ENCODE measurements at places on chromosomes 11 and 22.

- no peak for DNase-seq
These were observed 23.8 kb upstream of the ALDH3B2 start for GRCh38 chr11:67698247-67698646.

DNA sequence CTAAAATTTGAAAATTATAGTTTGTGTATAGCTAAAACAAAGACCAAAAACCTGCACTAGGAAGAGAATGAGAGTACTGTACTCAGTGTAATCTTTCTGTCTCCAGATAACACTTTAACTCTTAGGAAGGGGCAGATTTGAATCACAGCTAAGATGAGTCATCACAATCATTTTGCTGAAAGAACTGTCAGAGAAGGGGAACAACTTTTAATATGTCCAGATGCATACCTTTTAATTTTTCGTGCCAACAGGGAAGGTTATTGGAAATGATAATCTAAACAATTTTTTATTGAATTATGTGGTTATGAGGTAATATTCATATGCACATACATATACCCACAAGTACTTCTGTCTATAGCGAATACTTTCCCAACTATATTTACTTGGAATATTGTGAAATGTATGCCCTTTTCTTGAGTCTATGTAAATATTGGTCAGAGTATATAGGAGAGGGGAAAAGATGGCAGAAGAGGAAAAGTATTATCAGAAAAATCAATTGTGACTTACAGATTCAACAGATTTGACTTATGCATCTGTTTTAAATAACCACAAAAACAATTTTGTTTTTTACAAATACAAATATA is 51.1 kb upstream of the MUC15 start:
- DNase-seq = no peak

DNA sequence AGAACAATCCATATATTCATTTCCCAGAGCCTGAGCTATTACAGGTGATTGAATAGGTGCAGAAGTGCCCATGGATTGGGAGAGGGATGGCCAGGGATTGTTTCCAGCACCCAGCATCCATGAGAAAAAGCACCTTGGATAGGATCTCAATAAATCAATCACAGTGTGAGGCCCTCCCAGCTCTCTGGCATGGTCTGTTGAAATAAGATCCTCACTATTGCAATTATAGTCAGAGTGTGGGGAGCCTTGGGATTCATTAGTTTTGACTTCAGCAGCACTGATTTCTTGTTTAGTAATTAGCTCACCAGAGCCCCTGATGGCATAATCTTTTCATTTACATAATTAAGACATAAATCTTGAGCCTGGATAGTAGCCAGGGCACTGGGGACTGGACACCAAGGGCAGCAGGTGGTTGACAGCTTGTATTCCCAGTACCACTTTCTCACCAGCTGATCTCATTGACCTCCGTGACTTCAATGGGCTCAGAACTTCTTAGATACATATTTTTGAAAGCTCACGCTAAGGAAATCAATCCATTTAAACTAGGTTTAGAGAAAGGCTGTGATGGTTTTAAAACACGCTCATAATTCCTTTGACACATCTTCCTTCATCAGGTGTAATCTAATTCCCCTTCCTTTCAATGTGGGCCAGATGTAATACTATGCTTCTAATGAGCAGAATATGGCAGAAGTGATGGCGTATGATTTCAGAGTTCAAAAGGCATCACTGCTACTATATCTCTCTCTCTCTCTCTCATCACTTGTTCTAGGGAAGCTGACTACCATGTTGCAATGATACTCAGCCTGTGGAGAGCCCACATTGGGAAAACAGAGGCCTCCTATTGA is 22.1 kb upstream of the DRD2 start:
- DNase-seq = no peak

GRCh38 chr11:100687054-100687629 is at the start of gene ARHGAP42:
Gene ARHGAP42, plus strand, starts transcription at chr11:100687288. Its CDS starts 391 bp downstream, at chr11:100687679.
- DNase-seq = peak; percentile 43

- DNase-seq = peak; percentile 72
These were observed 33.7 kb upstream of the PITPNB start for GRCh38 chr22:27952779-27953178.

DNA sequence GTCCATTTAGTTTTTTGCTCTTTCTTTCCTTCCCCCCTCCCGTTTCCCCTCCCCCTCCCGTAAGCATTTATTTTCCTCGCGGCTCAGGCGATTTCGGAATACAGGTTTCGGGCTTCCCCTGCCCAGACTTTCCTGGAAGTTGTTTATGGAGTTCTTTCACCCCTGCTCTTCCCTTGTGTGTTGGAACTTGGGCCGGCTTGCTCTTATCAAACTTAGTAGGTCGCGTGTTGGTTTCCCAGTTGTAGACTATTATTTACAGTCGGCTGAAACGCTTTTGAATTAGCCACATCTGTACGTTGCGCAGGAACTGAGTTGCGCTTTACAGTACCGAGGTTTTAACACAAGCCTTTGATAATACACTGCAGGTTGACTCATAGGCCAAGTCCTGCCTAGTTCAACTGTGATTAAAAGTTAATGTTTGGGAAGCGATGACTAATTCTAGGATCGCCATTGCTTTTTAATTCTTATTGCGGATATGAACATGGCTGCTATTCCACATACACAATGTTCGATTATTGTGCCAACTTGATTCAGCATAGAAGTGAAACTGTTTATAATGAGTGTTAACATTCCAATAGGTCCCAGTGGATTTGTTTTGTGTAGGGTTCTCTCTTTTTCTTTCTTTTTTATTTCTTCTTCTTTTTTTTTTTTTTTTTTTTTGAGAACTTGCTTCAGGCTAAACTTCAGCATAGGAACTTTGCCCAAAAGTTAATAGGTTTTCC is 1.7 kb downstream of the YAP1 start:
- peak; percentile 60 for DNase-seq

DNA sequence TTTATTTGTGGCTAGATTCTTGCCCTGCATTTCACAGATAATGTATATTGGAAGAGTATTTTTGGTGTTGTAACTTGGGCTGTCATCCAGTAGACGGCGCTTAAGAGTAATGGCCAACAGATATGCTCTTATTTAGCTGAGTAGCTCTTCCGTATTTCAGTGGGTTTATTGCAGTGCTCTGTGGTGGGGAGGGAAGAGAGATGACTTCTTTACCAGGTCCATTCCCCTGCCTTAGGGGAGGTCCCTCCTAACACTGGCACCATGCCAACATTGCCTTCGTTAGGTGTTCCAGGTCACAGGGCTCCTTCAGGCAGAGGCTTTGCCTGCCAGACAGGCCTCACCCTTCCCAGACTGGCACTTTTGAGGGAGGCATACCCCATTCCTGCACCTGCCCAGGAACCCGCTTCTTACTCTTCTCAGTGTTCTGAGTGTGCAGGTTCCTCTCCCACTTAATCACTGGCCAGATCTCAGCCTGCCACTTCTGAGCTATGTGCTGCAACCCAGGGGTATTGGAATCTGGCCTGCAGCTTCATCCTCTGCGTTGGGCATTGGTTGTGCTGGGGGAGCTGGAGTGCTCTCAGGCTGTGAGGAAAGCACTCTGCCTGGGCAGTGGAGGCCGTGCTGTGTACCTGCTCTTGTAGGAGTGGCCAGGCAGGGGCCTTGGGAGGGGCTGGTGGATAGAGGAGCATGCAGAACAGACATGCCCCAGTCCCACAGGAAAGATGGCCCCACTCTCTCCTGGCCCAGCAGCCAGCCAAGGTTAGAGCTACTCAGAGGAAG is 29.4 kb upstream of the SLN start:
- DNase-seq = peak; percentile 50

DNA sequence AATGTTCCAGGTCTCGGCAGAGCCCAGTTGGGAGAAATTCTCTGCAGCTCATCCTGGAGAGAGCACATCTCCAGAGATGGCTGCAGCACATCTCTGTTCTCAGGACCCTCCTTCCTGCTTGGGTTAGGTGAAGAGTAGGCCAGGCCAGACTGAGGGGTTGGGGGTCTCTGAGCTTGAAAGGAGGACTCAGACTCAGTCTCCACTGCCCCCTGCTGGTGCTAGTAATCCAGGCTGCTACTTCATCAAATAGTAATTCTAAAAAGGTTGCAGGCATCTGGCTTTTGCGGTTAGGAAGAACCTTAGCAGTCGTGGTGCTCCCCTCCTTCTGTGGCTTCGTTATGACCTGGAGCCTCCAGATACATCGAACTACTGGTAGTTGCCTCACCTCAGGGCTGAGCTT is 9.7 kb downstream of the TUB start:
- peak; percentile 23 for DNase-seq

- no peak for DNase-seq
These were observed 14.1 kb downstream of the TMPRSS13 start for GRCh38 chr11:117914991-117915618.

DNA sequence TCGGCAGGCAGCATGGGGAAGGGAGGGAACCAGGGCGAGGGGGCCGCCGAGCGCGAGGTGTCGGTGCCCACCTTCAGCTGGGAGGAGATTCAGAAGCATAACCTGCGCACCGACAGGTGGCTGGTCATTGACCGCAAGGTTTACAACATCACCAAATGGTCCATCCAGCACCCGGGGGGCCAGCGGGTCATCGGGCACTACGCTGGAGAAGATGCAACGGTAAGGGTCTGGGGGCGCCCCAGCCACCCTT is 204 bp downstream of the FADS2 start:
- DNase-seq = no peak

DNA sequence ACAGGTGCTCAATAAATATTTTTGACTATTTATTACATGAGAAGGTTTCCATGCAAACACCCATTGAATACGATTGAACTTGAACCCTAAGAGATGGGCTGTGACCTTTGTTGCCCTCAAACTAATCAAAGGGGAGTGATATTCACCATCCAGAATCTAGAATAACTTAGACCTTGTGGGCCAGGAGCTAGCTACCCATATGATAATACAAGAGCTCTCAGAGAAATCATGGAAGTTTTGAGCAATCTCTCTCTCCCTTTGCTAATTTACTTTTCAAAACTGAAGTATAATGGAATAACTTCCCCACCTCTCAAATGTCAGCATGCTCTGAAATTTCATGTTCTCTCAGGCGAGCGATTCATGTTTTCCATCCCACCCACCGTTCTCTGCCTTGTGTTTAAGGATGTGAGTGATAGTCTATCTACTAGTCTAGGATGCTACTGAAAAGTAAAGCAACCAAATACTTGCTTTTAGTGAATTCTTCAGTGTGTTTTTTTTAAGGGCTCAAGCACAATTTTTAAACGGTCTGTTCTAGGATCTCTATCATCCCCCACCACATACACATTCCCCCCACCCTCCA is 33.3 kb downstream of the BARX2 start:
- DNase-seq = no peak

- peak; percentile 44 for DNase-seq
These were observed 106.4 kb upstream of the SESN3 start for GRCh38 chr11:95337175-95337957.

- DNase-seq = no peak
These were observed 29.0 kb downstream of the CAPN1 start for GRCh38 chr11:65210748-65211147.

- DNase-seq = no peak
These were observed 18.4 kb upstream of the NNMT start for GRCh38 chr11:114277637-114278341.

GRCh38 chr11:78907636-78908035 is 333.0 kb upstream of the NARS2 start:
- no peak for DNase-seq

GRCh38 chr22:39598017-39598965 is 27.7 kb downstream of the CACNA1I start:
- DNase-seq = peak; percentile 51

DNA sequence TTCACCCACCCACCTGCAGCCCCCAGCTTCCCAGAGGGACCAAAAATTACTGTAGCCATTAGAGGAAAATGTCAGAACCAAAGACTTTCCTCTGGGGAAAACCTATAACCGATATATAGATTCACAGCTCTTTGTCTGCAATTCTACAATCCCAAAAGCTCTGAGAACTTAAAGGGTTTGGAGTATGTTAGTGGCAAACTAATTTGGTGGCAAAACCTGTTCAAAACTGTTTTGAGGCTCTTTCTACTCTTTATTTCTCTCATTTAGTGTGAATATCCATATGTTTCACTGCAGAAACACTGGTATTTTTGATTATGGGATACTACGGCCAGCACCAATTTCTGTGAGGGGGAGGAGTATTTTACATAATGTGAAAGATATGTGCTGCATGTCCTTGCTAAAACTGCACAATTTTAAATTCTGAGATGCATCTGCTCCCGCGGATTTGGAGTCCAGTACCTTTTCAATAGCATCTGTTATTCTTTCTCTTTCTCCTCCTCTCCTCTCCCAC is 87.5 kb upstream of the MTNR1B start:
- no peak for DNase-seq

DNA sequence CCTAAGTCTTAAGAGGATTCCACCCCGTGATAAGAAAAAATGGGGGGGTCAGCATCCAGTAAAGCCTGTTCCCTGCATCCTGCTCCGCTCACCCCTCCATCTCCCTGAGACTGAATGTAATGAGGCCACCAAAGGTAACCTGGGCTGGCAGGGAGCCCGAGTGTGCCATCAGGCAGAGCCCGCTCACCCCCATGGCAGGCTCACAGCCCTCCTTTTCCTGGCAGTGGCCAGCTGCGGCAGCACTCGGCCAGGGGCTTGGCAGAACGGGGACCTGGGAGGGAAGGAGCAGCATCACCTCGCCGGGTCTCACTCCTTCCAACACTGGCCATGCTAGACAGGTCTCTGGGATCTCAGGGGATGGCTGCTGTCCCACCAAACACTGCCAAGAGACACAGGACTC is 64.4 kb downstream of the PRDM11 start:
- no peak for DNase-seq

- DNase-seq = no peak
These were observed 152.2 kb downstream of the SPATA19 start for GRCh38 chr11:133693110-133693509.

- DNase-seq = no peak
These were observed 25.2 kb downstream of the USP28 start for GRCh38 chr11:113850188-113850587.

DNA sequence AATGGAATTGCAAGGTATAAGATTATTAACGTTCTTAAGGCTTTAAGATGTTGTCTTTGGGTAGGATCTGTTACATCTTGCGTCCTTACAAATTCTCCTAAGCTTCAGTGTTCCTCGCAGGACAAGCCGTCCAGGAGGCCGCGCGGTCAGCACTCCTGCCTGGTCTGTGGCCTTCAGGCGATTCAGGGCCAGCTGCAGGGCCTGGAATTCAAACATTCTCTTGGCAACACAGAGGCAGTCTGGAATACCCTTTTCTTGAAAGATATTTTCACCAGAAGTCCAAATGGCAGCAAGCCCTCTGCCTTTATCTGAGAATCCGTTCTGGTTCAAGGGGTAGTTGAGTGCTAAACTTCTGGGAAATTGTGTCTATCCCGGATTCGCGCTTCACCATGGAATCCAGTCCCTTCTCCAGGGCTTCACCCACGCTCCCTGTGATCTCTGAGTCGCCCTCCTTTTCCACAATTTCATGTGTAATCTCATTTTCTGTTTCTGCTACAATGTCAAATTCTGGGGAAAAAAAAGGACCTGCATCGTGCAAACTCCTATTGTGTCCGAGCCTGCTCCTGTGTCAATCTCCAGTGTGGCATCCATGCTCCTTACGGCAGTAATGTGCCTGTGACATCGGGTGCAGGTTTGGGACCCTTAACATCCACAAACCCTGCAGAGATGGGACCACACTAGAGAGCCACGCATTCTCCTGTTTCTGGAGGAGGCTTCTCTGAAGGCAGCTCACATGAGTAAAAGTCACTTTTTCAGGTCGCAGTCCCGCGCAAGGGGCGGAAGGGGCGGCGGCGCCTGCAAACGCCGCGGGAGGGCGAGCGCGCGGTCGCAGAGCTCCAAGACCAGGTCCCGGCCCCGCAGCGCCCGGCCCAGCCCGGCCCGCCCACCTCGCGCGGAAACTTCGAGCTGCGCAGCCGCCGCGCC is 25.4 kb upstream of the SORL1 start:
- DNase-seq = peak; percentile 61

GRCh38 chr22:33756508-33756949 is 163.7 kb downstream of the LARGE1 start:
- no peak for DNase-seq

- no peak for DNase-seq
These were observed 143.0 kb upstream of the SORL1-AS1 start for GRCh38 chr11:121595717-121596161.
